ENCODE measurements at places on chromosomes 12 and 14. TPM values are rescaled to one million over a fixed set of nuclear protein-coding genes. Genes with fewer than 3 reads are reported as not detected.
A peak's percentile ranks its signal among the peaks of the same experiment; 100 is the strongest.

Gene GALNT16
- total RNA-seq: 2.9 TPM

GRCh38 chr14:104935026-104935650, 10.5 kb downstream of the PLD4 start:
- no peak for DNase-seq

DNA sequence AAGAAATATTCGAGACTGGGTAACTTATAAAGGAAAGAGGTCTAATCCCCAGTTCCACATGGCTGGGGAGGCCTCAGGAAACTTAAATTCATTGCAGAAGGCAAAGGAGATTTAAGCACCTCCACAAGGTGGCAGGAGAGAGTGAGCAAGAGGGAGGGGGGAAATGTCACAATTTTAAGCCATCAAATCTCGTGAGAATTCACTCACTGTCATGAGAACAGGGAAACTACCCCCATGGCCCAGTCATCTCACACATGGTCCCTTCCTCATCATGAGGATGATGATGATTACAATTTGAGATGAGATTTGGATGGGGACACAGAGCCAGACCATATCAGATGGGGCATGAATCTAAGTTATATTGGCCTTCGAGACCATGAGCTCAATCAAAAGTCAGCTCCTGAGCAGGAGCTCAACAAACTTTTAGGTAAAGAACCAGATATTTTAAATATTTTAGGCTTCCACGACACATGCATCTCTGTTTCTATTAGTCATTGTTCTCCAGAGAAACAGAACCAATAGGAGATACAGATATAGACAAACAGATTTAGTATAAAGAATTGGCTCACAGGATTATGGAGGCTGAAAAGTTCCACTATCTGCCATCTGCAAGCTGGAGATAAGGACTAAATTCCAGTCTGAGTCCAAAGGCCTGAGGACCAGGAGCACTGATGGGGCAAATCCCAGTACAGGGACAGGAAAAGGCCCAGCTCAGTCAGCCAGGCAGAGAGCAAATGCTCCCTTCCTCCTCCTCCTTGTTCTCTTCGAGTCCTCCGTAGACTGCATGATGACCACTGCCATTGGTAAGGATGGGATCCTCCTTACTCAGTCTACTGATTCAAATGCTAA, 24.9 kb downstream of the DGLUCY start:
- peak; percentile 80 for DNase-seq

DNA sequence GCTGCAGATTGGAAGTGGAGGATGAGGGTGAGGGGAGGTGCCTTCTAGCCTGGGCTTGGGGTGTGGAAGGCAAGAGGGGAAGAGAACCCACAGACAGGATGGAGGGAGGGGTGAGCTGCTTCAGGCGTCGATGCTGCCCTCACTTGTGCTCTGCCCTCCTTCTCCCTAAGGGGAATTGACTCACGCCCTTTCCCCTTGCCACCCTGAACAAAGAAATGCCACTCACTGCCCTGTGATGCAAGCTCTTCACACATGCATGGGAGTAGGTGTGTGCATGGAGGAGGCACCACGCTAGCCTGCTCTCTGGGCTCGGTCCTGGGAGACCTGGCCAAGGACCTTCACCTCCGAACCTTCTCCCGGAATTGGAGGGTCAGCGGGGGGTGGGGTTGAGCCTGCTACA, 35.7 kb upstream of the PRMT8 start:
- DNase-seq: no peak

- DNase-seq: no peak
These were observed 11.6 kb upstream of the FOXN3 start for GRCh38 chr14:89428546-89429198.

DNA sequence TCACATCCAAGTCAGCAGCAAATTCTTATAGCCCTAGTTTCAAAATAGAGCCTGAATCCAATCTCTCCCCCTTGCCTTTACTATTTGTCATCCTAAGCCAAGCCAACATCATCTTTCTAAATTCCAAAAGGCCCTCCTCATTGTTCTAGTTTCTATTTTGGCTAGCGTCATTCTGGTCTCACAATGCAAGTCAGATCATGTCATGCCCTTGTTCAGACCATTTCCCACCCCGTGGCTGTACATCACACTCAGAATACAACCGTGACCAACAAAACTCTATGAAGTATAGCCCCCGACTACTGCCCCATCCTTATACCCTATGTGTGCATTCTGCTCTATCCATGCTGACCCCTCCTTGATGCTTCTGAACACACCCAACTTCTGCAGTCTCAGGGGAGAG, 12.3 kb upstream of the GNG2 start:
- DNase-seq: no peak

DNA sequence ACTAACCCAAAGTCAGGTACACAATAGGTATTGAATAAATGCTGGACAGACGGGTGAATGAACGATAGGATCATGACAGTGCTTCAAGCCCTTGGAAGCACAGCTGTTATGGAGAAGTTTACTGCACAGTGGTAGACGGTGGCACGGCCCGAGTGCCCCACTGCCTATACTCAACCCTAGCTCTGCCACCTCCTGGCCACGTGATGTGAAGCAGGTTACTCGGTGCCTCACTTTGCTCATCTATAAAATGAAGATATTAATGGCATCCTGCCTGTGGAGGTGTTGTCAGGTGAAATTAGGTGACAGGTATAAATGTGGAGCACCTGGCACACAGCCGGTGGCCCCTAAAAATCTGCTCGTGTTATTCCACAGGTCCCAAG, 5.8 kb downstream of the ASB2 start:
- peak; percentile 46 for DNase-seq

- no peak for DNase-seq
These were observed 14.0 kb downstream of the OR11G2 start for GRCh38 chr14:20204721-20205120.

DNA sequence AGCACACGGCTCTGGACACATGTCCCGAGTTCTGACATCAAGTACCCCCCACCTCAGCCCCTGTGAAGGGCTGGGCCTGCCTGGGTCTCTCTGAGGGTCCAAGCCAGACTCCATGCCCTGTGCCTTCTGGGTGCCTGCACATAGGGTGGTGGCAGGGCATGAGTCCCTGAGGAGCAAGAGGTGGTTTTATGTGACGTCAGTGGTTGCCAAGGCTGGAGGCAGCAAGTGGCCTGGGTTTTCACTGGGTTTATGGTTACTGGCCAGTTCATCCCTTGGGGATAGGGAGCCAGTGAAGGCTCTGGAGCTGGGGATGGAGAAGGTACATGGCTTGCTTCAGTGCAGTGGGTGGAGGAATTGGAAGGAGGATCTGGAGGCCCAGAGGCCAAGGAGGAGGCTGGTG, 51.1 kb upstream of the EML1 start:
- no peak for DNase-seq

Data from GM23338 (cell line).